ENCODE measurements at places on chromosomes 11 and 22.

GRCh38 chr11:26134053-26134452, 197.9 kb upstream of the ANO3 start:
- DNase-seq, result no peak

- no peak for DNase-seq
Observed at GRCh38 chr11:28137832-28138231, 29.6 kb downstream of the METTL15 start.

GRCh38 chr11:46490666-46491065, 99.1 kb upstream of the CHRM4 start:
- DNase-seq, result no peak

GRCh38 chr11:112182867-112183266, 7.6 kb downstream of the BCO2 start:
- DNase-seq, result no peak

DNA sequence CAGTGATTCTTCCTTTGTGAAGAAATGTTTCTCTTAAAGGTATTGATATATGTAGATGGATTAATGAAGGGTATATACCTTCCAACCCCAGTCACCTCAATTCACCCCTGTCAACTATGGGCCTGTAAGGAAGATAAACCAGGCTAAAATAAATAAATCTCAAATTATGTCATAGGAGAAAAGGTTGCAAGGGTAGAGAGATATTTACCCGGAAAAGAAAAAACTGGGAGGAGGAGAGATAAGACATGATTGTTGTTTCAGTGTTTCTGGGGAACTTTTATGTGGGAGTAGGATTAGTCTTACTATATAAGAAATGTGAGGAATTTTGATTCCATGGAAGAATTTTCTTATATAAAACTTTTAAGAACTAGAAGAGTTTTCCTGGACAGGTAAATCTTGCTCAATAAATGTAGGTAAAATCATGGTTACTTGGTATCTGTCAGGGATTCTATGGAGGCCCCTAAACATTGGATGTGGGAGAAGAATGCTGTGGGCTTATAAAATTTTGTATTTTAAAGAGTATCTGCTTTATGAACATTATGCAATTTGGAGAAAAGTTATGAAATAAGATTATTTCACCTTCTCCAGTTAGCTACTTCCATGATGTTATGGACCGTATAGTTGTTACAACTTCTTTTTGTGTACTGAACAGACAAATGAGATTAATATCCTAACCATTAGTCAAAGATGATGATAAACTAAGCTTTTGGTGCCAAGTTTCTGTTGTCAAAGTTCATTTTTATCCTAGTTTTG, 6.4 kb downstream of the YAP1 start:
- DNase-seq, result no peak

DNA sequence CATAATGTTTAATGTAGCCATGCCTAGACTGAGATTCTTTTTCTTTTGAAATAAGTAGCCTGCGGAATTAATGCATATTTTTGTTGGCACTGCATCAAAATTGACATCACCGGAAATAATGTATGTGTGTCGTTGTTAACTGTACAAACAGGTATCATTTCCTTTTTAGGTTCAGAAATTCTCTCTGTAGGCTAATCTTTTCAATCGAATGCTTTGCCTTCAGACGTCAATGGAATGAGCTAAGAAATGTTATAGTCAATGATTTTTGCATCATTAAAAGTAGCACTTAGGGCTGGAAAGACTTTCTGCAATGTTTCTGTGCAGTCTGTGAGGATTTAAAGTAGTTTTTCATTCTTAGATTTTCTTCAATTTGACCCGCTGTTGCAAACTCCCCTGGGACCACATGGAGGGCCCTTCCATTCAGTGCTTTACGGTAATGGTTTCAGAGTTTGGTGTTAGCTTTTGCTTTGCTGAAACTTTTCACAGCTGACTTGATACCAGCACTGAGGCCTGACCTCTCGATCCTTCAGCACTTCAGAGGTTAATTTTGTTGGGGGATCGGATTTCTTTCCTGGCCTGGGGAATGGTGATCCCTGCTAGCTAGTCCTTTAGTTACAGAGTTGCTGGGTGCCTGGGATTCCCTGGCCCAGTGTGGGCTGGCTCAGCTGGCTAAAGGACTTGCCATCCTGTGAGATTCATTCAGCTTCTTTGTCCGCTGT, 137.8 kb downstream of the DBX1 start:
- DNase-seq, result peak; percentile 82

- DNase-seq, result peak; percentile 57
Observed at GRCh38 chr11:46119352-46120216, 1.7 kb downstream of the PHF21A start.

DNA sequence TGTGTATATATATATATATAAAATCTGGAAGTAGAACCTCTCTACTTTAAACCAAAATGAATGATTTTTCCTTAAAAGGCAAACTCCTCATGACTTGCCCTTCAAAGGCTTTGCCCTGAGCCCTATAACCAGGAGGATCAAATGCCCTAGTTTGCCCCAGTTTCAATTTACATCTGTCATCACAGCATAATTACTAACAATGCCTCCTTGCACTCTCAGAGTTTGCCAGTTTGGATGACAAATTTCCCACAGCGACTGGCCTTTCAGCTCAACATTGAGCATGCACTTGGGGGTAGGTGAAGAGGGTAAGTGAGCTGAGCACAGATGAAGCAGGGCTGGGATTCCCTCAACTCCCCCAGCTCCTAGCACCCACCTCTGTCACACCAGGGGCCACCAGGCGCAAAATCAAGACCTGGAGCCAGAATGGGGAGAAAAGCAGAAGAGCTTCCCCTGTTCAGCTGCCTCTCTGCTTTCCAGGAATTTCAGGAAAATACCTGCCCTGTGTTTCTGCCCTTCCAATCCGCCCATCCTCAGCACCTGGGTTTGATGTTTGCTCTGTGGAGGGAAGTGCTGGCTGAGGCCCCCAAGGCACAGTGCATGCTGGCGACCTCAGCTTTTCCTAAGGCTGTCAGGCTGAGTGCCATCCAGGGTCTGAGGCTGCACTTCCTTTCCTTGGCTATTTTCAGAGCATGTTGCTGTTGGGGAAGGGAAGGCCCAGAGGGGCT, 67.5 kb downstream of the ADAMTS15 start:
- DNase-seq, result no peak

DNA sequence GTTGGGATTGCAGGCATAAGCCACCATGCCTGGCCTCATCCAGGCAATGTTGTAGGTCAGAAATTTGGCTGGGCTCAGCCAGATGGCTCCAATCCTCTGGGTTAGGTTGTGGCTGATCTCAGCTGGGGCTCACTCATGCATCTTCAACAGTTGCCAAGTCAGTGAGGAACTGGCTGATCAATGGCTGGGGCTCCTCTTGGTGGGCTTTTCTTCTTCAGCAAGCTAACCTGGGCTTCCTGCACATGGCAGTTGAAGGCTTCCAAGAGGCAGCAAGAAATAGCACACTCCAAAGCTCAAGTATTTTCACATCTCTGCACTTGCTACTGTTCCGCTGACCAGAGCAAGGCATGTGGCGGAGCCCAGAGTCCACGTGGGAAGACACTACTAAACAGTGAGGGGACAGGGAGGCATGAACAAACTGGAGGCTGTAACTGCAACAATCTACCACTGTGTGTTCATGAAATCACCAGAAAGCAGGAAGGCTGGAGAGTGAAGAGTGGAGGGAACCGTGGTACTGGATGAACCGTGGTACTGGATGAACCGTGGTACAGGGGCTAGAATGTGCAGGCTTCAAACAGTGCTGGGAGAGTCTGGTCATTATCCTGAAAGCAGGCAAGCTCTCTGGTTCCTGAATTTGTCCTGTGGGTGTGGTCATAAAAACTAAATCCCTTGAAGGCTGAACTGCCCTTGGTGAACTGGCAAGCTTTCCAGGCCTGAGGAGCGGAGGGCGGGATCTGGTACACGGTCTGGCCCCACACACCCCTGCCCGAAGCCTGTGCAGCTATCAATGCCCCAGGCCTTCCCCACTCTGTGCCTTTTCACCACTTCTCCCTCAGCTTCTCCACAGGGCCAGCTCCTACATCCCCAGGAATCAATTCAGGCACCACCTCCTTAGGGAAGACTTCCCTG, 20.2 kb downstream of the CHST1 start:
- no peak for DNase-seq

GRCh38 chr11:71322192-71322735, 69.9 kb upstream of the SHANK2 start:
- DNase-seq, result no peak

GRCh38 chr11:19525714-19526113, 186.9 kb upstream of the NAV2 start:
- no peak for DNase-seq

- DNase-seq, result no peak
Observed at GRCh38 chr11:112631333-112631732, 329.9 kb upstream of the NCAM1 start.

GRCh38 chr11:135008001-135008405, 596.0 kb upstream of the B3GAT1 start:
- DNase-seq, result no peak

DNA sequence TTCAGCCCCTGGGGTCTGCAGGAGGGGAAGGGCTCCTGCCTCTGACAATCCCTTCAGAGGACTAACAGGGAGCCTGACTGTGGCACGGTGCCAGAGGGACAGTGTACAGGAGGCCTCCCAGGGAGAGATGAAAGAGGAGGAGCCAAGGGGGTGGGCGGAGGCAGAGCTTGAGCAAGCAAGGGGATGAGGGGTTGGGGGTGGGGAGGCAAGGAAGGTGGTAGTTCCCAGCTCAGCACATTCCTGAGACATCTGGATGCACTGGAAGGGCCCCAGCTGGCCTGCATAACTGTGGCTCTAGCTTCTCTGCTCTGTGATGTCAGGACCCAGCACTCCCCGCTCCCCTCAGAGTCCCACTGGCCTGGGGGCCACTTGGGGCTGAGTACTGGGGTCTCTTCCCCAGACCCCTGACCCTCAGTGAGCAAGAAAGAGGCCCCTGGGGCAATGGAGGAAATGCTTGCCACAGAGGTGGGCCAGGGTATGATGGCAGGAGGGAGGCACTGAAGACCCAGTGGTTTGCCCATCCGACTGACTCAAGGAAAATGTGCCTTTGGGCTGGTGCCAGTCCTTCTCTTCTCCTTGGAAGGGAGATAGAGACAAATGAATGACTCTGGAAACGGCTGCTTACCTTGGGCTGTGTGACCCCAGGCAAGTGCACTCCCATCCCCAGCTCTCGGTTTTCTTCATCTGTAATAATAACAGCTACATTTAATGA, 13.3 kb downstream of the CREB3L1 start:
- peak; percentile 83 for DNase-seq

DNA sequence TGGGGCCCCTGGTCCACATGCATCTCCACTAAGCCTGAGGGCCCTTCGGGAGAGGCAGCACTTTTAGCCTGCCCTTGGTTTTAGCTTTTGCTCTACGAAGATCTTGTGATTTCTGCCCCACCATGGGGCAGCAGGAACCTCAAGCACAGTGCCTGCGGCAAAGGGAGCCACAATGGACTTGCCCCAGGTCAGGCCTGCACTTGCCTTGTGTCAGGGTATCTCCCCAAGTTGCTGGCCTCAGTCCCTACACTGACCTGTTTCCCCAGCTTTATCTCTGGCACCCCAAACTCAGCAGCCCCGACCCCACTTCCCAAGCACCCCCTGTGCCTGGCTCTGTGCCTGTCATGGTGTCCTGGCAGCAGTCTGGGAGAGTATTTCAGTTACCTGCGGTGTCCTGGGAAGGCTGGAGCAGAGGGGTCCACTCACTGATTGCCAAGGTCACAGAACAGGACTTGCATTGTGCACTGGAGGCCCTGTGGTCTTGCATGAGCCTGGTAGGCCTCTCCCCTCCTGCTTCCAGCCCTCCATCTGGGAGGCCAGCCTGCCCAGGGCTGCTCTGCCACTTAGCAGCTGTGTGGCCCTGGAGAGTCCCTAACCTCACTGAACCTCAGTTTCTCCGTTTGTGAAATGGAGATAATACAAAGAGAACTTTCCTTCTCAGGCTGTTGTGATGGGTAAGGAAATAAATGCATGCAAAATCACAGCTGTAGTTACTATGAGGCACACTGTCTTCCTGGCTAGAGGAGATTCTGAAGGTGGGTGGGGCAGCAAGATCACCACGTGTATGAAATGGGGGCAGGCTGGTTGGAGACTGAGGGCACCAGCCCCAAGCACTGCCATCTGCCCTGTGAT, 3.6 kb upstream of the AIFM3 start:
- DNase-seq, result no peak

- no peak for DNase-seq
Observed at GRCh38 chr22:47629273-47629711, 866.8 kb downstream of the TBC1D22A start.

GRCh38 chr11:34988294-34989255, 72.2 kb downstream of the PDHX start:
- no peak for DNase-seq

All from left renal pelvis (tissue), 4 donors.